Progenitor cell of endocrine pancreas (in vitro differentiated cells): ENCODE measurements at places on chromosomes 13 and 19. TPM values are rescaled to one million over a fixed set of nuclear protein-coding genes. Genes with fewer than 3 reads are reported as not detected.

LYPD3 gene
- total RNA-seq, result 0.47 and 0.60 TPM in 2 replicates

HSPB6 gene
- 0.33 TPM in 1 of 2 replicates, not detected in the other for total RNA-seq

ZNF613 gene
- total RNA-seq, result 14.0 and 15.8 TPM in 2 replicates

PSG3 gene
- total RNA-seq, result not detected in 2 replicates

HSH2D gene
- total RNA-seq, result 0.72 and 0.84 TPM in 2 replicates

ZSCAN4 gene
- not detected in 2 replicates for total RNA-seq

IRGC gene
- total RNA-seq, result not detected in 2 replicates

COL4A1 gene
- total RNA-seq, result 81.3 and 90.8 TPM in 2 replicates

MEIS3 gene
- 25.5 and 30.8 TPM in 2 replicates for total RNA-seq

SLITRK5 gene
- total RNA-seq, result 0.07 and 0.14 TPM in 2 replicates

PRTN3 gene
- total RNA-seq, result not detected in 2 replicates

WDR88 gene
- not detected in 2 replicates for total RNA-seq

DNA sequence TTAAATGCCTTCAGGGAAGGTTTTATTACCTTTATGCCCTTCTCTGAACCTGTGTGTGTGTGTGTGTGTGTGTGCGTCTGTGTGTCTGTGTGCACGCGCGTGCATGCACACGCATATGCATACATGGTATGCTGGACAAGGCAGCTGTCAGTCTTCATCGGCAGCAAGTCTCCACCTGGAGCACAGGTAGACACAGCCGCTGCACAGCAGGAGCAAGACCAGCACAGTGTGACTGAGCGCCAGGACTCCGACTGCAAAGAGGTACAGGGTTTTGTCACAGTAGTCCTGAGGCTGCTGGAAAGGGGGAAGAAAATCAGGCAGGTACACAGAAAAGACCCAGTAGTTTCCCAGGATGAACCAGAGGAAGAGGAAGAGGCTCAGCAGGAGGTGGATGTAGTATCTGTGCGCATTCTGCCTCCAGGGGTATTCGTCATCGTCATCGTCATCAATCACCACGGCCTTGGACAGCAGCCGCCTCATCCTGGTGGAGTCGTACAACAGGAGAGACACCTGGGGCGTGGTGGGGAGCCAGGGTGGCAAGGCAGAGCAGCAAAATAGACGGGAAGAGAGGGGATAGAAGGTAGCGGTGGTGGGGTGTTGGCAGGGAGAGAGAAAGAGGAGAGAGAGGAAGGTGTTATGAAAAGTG, 12.8 kb upstream of the DHRS12 start:
- no peak for DNase-seq

- no peak for DNase-seq
These were observed 6.8 kb downstream of the CYSLTR2 start for GRCh38 chr13:48660361-48661076.

DNA sequence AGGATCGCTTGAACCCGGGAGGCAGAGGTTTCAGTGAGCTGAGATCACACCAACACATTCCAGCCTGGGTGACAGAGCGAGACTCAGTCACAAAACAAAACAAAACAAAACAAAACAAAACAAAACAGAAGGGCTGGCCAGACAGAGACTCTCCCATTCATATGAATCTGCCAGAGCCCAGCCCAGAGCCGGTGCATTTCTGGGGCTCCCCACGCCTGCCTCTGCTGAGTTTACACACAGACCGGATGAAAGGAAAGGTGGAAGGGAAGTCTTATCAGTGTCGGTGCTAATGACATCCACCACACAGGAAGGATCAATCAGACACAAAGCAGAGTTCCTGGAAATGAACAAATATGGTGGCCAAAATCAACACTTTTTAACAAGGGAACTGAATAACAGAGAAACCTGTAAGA, 6.8 kb downstream of the TRAPPC6A start:
- no peak for DNase-seq

DNA sequence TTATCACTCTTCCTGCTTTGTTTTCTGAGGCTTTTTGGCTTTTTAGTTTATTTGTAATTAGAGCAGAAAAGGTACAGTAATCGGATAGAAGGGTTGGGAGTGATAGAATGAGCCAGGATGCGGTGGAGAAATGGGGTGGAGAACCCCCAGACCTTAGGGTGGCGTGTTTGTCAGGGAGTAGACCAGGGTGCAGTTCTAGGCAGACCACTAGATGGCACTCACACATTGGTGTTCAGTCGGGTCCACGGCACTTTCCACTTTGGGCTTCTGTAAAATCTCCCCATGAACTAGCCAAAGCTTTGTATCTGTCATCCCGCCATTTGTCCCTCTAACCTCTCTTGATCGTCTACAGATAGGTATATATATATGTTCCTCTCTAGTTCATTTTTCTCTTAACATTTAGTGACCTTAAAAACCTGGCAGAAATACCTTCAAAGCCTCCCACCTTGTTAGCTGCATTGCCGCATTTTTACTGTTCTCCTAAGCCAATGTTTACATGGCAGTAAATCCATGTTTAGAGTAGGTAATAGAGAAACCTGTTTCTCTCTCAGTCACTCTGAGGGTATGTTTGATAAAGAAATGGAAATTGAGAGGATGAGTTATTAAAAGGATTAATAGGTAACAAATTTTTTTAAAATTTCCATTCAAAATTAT, 154.9 kb downstream of the TM9SF2 start:
- DNase-seq, result peak; percentile 70

GRCh38 chr19:2732157-2732725, 7.6 kb downstream of the SLC39A3 start:
- no peak for DNase-seq

DNA sequence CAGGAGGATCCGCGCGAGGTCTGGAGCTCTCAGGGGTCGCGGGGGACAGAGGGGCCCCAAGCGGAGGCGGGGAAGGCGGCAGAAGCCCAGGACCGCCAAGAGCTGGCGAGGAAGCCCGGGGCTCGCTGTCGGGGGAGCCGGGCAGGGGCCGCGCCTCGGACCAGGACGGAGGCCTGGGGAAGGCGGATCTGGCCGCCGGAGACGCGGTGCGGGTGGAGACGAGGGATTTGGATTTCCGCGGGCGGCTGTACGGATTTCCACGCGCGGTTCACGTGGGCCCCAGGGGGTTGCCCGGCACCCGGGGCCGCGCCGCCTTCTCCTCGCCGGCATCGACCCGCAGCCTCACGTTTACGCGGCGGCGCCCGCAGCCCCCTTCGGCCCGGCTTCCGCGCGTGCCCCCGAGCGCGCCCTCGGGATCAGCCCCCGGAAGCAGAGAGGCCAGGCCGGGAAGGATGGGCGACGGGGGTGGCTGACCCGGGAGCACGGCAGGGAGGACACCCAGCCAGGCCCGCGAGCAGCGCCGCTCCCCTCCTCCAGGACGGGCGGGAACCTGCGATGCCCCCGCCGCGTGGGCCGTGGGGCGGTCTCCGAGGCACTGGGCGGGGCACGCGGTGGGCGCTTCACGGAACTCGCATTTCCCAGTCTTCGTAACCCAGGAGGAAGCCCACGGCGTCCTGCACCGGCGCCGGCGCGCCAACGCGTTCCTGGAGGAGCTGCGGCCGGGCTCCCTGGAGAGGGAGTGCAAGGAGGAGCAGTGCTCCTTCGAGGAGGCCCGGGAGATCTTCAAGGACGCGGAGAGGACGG, 4.7 kb downstream of the F7 start:
- DNase-seq, result no peak

DNA sequence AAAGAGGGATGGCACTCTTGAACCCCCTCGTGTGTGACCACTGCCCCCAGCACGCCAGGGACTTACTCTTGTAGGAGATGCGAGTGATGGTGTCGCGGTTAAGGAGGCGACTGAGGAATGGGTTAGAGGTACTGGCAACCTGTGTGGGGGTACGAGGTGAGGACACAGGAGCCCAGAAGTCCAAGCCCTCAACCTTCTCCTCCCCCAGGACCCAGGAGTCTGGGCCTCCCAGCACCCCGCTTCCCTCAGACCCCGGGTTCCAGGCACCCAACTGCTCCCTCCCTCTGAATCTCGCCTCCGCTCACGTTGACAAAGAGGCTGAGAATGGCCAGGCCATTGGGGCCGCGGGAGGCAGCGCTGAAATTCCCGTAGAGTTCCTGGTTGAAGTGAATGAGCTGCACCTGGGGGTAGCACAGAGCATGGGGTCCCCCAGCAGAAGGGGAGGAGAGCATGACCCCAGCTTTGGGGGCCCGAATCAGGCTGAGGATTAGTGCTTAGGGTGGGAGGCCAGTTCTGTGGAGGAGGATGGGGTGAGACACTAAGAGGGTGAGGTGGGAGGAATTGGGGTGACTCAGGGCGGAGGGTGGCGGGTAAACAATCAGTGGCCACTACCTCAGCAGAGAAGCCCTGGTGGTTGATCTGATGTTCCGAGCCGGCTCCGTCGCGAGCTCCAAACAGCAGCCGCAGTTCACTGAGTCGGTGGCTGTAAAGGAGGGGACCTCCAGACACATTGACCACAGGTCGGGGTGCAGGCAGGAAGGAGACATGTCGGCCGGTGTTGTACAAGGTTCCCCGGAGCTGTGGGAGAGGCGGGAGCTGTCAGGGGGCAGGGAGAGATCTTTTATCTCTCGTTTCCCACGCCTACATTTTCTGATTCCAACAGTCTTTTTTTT, 2.5 kb upstream of the DBP start:
- DNase-seq, result no peak

- DNase-seq, result no peak
These were observed 1.8 kb downstream of the LCP1 start for GRCh38 chr13:46179969-46180763.

- no peak for DNase-seq
These were observed 182.7 kb upstream of the CSNK1A1L start for GRCh38 chr13:37288057-37288720.

GRCh38 chr13:86135856-86136255, 336.6 kb upstream of the SLITRK6 start:
- no peak for DNase-seq

DNA sequence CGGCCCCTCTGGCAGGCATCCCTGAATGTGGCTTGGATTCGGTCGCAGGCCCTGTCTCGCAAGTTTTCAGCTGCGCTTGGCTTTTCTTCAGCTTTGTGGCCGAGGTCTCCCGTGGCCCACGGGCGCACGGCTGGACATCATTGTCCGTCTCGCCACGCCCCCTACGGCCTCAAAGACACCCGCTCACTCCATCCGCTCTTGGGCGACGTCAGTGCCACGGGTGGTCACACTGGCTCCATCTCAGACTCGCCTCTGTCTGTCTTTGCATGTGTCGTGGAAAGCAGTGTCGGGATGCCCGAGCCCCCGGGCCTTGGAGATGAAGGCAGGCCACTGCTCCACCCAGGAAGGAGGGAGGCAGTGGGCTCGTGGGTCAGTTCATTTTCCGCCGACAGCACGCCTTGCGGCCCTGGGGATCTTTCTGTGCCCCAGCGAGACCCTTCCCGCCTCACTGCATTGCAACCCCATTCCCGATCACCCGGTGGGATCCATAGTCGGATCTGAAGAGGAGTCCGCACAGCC, 51.0 kb downstream of the ZNF146 start:
- no peak for DNase-seq

GRCh38 chr13:25739376-25739775, 312.4 kb downstream of the SHISA2 start:
- no peak for DNase-seq

GRCh38 chr19:40689339-40690049, 957 bp downstream of the NUMBL start:
- no peak for DNase-seq

DNA sequence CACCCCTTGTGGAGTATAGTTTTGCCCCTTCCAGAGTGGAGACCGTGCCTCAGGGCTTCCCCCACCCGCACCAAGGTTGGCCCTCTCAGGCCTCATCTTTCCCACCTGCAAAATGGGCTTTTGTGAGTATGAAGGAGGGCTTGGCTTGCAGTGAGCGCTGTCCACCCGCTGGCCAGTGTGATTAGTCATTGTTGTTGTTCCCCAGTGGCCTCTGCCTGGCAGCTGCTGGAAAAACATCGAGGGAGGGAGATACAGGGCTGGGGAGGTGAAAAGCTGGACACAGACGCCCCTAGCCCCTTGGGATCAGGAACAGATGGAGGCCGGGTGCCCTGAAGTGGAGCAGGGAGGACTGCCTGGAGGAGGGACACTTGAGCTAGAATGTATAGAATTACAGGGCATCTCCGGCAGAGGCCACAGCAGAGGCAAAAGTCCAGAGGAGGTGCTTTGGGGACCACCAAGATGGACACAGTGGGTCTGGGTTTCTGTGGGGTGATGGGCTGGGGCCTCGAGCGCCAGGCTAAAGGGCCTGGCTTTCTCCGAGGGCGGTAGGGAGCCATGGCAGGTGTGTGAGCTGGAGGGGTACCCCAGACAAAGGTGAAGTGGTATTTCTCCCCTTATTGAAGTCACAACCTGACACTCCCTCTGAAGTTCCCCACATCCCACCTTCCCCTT, 3.9 kb upstream of the IL12RB1 start:
- no peak for DNase-seq

GRCh38 chr19:5627395-5627904, 4.6 kb downstream of the SAFB start:
- DNase-seq, result no peak

- DNase-seq, result no peak
These were observed at the start of gene STAP2 for GRCh38 chr19:4338441-4339355. Gene STAP2, minus strand, starts transcription at chr19:4338827. Its CDS starts 74 bp downstream, at chr19:4338753.

DNA sequence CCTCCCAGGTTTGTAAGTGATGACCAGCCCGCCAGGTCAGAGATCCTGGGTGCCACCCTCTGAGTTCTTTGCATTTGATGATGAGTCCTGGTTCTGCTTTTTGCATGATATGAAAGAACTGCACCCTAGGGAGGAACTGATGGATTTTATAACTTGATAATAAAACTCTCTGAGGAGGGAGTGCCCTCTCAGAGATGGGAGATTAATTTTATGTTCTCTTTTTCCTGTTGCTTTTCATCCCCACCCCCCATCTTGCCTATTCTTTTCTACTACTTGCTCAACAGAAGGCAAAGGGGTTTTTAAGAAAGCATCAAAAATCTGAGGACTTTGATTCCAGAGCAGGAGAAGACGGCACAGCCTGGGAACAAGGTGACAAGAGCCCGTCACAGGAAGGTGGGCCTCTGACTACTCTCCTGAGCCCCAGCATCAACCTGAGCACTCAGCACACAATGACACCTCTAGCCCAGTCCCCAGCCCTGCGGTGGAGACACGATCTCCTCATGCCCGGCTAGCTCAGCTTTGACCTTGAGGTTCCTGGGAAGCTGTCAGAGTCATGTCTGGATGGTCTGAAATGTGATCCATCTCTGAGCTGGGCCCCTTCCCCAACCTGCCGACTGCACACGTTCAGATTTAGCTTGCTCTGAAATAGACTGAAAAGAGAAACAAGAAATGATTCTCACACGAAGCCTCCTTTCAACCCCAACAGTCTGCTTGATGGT, 69.1 kb downstream of the SIAH3 start:
- no peak for DNase-seq

- no peak for DNase-seq
These were observed 102.5 kb upstream of the SLITRK1 start for GRCh38 chr13:83984793-83985192.

- no peak for DNase-seq
These were observed 5.5 kb upstream of the RSPH6A start for GRCh38 chr19:45820413-45821102.

GRCh38 chr19:13277104-13277809, 127.0 kb downstream of the IER2 start:
- DNase-seq, result peak; percentile 49

DNA sequence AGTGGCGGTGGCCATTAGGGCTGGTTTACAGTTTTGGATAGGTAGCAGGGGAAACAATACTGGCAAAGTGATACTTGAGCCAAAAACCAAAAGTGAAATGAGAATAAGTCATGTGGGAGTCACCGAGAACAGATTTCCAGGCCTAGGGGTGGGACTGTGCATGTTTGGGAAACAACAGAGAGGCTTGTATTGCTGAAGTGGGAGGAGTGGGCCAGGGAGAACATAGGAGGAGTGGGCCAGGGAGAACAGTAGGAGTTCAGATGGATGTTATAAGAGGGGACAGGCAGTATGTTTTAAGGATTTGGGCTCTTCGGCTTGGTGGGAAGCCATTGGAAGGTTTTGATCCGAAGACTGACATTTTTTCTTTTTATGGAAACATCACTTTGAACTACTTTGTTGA, 35.5 kb downstream of the AKAP11 start:
- DNase-seq, result no peak
